ENCODE measurements at places on chromosomes 7 and 10.

- no peak for DNase-seq
Observed at GRCh38 chr10:113808168-113808567, 45.7 kb downstream of the DCLRE1A start.

GRCh38 chr7:113289140-113289740 lies 170.9 kb upstream of the SMIM30 start:
- DNase-seq = no peak

GRCh38 chr10:86003201-86003621 lies 363.4 kb downstream of the GRID1 start:
- DNase-seq = no peak

- no peak for DNase-seq
Observed at GRCh38 chr7:69434398-69434815, 163.9 kb upstream of the AUTS2 start.

DNA sequence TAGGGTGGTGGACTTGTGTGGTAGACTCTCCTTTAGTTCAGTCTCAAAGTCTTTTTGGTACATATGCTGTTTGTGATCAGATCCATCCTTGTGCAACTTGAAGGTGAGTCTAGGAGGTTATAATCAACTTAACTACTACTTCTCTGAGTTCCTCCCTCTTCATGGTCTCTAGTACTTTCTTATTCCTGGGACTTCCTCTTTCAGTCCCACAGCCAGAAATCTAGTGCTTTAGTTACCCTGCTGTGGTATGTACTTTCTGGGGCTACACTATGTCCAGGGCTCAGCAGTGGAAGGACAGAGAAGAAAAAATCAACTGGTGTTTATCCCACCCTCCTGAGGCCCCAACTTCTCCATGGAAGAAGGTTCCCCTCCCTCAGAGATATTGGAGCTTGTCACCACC lies 19.4 kb upstream of the ATAD1 start:
- no peak for DNase-seq

DNA sequence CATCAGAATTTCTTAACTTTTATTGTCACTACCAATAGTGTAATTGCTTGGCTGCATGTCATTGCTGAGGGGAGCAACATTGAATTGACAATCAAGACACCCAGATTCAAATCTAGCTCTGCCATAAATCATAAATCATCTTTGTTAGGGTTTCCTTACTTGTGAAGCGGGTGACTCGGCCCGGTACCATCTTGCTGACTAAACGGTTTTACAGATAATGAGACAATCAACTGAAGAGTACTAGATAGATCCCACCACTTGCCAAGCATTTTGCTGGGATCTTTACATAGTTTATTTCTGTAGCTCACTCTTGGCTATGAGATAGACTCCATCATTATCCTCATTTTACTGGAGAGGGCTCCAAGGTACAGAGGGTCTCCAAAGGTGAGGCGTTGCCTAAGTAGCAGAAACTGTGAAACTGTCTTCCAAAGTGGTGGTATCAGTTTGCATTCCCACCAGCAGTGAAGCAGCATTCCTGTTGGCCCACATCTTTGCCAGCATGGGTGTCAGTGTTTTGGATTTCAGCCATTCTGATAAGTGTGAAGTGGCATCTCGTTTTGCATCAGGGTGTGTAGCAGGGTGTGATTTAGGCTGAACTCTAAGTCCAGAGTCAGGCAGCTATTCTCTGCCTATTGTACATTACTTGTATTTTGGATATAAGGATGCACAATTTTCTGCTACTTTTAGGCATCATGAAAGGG lies 168.7 kb upstream of the BMPER start:
- DNase-seq = no peak

GRCh38 chr10:75137533-75138438 lies 26.3 kb downstream of the SAMD8 start:
- no peak for DNase-seq

GRCh38 chr10:71998840-71999194 lies 34.6 kb downstream of the CHST3 start:
- DNase-seq = no peak

DNA sequence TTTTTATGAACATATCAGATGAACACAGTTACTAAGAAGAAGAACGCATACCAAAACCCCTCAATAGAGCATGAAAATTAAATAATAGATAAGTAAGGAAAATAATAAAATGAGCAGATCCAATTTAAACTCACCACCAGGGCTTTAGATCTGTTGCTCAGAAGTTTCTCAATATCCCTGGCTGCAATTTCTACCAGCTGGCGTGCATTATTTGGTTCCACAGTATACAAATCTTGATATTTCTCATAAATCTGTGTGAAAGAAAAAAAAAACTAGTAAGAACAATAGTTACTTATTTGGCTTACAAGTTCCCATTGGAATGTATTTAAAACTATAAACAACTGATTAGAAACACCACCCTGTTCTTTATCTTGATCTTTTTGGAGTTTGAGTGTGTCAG lies 108.6 kb downstream of the CACNA2D1 start:
- no peak for DNase-seq

DNA sequence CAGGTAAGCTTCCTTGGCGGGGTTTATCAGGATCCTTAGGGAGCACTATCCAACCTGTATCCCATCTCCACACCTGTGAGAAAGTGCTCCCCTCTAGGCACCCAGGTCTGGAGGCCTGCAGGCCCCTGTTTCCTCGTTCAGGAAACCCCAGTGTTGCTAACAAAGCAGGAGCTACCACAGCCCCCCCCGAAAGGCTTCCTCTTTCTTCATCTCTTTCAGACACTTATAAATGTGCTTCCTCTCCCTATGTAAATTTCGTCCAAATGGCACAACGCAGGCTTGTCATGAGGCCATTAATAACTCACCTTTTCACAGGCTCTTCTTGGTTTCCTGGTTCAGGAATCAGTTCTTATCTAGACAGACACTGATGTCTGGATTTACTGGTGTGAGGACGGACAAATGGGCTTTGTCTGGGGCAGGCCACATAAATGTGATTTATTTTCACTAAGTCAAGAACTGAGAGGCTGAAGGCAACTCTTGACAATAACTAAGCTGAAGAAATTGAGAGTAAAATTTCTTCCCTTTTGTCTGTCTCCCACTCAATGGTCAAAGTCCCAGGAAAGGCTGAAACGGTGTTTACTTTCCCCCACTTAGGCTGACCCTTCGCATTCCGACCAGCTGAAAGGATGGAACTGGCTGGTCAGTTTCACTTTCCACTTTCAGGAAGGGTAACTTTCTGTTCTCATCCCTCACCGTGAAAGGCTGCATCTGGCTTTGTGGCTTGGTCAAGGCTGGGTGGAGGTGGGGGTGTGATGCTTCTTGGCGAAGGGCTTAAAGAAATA lies 46.8 kb downstream of the PIK3AP1 start:
- DNase-seq = peak; percentile 27

- DNase-seq = no peak
Observed at GRCh38 chr10:4241724-4242345, 456.8 kb upstream of the KLF6 start.

- DNase-seq = no peak
Observed at GRCh38 chr7:129789000-129789399, 163.8 kb downstream of the UBE2H start.

- no peak for DNase-seq
Observed at GRCh38 chr7:84055904-84056605, 138.5 kb downstream of the SEMA3A start.

DNA sequence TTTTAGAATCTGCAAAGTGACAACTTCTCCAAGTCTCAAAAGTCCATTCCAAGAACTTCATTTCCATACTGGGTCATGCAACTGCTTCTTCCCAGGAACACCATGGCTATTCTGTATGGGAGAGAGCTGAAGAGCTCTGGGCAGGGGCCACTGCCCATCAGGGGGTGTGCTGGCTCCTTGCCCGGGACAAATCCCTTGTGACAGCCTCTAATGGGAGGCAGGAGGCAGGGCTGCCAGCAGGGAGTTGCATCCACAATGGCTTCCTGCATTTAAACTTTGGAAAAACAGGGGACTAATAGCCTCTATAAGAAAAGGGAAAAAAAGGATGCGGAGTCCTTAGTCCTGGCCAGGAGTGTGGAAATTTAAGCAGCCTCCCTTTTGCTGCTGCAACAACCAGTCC lies 18.4 kb upstream of the FRMD4A start:
- DNase-seq = no peak

DNA sequence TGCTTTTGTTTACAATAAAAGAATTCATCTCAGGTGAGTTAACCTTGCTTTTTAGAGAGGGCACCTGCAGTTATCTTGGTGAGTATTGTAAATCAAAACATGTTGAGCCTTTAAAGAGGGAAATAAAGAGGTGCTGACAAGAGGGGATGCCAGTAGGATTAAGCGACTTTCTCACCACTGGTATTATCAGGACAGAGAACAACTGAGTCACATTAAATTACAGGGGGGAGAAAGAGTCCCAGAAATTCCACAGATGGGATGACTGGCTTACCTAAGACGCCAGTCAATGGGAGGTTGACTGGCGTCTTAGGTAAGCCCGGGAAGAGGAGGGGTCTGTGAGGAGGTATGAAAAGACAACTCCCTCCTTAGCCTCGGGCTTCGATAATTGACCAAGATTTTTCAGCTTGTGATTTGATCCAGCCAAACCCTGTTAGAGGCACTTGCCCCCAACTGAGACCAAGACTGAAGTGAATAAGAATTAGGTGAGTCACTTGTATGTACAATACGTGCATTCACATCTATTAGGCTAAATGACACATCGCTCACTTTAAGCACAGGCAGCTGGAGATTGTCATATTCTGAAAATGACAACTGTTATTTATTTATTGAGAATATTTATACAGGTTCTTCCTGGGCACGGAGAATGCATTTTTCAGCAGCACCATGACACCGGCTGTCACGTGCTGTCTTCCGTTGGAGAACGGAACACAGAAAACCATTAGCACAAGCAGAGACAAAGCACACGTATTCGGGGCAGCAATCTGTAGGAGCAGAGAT lies 117.6 kb downstream of the SEM1 start:
- DNase-seq = no peak

- DNase-seq = no peak
Observed at GRCh38 chr10:122875843-122876466, 3.4 kb downstream of the FAM24B start.

DNA sequence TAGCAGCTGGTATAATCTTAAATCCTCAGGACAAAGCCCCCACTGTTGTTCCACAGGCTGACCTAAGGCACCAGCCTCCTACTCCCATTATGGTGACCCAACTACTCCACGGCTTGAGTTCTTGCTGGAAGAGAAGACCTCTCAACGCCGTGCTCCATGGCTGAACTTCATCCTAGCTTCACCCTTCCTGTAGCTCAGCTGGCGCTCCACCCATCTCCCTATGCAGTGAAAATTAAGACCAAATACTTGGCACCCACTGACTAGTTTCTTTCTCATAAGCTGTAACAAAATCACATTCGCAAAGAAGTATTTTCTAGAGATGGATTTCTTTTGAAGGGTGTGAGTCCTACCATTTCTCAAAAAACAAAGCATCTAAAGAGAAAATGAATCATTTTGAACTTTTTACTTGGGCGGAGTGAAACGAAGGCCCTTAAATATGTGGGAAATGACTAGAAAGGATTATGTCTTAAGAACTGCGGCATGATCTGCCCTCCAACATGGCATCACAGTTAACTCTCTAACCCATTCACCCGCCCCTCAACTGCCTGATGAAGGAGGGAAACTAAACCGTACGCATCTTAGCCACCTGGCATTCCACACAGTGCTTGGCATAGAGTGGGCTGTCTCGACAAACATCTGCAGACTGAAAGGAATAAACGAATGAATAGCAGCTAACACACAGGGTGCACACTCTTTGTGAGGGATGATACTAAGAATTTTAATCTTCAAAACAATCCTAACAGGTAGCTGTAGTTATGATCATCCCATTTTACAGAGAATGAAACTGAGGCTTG lies 32.7 kb downstream of the GFRA1 start:
- no peak for DNase-seq

- no peak for DNase-seq
Observed at GRCh38 chr7:45155941-45156340, 1.6 kb upstream of the RAMP3 start.

- DNase-seq = no peak
Observed at GRCh38 chr10:89458291-89458690, 43.9 kb downstream of the IFIT5 start.

DNA sequence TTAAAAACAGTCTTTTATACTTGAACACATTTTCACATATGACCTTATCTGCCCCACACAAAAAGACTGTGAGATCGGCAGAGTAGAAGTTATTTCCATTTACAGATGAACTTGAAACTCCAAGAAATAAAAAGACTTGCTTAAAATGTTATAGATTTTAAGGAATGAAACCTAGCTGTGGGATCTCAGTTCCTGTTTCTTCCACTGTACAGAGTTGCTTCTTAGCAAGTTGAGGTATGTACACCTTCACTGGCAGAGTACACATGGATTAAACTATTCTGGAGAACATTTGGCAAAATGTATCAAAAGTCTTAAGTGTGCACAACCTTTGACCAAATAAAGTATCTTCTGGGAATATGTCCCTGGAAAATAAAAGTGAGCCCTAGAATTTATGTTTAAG lies 48.3 kb downstream of the A1CF start:
- no peak for DNase-seq

DNA sequence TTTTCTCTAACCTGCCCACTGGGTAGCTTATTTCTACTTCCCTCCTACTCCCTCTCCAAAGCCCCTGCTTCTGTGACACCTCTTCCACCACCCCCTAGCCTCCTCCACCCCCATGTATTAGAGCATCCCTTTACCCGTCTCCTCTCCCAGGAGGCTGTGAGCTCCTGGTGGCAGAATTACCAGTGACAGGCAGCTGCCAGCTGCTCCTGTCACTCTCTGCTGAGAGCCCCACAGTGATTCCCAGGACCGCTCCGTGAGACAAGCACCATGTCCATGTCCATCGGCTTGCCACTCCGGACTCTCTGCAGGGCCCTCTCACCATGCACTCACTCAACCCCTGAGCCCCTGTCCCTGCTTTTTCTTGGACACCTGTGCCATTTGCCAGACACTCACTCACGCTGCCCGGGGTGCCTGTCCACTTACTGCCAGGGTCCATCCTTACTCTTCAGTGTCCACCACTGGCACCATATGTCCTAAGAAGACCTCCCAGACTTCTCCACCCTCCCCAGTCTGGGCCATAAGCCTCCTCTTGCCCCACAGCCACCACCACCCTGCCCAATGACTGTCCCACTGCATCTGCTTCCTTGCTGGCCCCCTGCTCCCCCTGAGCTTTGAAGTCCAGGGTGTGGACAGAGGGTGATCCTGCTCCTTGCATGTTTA lies 9.8 kb downstream of the WDFY4 start:
- no peak for DNase-seq

DNA sequence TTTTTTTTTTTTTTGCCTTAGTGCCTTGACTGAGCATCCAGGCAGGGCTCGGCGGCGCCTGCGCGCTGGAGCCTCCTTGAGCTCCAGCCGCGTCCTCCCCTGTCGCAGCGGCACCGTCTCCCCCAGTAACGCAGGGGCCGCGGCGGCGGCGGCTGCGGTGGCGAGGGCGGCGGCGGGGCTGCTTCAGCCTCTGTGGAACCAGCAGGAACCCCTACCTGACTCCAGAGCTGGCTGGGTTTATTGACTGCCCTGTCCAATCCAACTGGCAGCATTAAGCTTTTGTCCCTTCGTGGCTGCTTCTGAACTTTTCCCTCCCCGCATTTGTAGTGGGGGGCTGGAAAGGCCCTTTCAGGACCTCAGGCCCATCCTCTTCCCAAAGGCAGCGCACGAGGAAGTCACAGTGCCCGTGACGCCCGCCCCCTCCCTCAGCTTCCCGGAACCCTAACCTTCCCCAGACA lies at the start of gene GPR85:
Gene GPR85, minus strand, starts transcription at position 397 of the 458 bp plus-strand sequence. CDS start 2,106 bp downstream, outside the sequence.
- DNase-seq = peak; percentile 2
